Occipital lobe (tissue), 3 donors: ENCODE measurements at places on chromosomes 1 and 21. TPM values are rescaled to one million over a fixed set of nuclear protein-coding genes. Genes with fewer than 3 reads are reported as not detected.

DNA sequence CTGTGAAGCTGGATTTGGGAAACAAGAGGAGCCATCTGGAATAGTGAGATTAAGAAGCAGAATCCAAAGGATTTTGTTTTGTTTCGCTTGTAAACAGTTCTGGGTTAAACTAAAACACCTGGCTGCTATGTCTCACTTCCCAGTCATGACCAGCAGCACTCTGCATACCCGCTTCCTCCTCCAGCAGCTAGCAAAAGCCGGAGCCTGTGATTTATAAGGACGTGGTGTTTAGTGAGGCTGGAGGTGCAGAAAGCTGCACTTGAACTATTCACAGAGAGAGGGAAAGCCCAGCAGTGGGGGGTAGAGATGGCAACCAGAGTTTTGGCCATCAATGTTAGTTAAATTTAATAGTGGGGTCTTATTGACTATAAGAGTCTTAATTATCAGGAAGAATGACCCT, 240.2 kb downstream of the AJAP1 start:
- no peak for DNase-seq

DNA sequence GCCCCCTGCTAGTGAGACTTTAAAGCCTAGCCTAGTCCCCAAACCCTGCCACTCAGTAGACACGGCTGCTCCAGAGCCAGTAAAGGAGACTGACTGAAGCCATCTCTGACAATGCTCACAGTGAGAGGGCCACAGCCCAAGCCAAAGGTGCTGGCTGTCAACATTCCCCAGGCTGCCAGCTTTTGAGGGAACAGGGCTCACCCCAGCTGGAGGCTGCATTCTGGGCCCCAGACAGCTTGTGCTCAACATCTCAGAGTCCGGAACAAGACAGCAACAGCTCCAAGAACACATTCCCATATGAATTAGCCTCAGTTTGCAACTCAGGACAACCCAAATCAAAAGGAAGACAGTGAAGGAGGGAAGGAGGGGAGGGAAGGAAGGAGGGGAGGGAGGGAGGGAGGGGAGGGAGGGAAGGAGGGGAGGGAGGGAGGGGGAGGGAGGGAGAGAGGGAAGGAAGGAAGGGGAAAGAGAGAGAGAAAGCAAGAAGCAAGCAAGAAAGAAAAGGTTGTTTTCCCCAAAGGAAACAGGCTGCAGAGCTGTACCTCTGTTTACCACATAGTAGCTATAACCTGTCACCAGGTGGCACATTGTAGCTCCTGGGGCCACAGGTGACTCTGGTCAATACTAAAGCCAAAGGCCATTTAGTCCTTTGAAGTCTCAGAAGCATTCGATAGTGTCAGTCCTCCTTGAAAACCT, 5.4 kb downstream of the ARTN start:
- no peak for DNase-seq

DNA sequence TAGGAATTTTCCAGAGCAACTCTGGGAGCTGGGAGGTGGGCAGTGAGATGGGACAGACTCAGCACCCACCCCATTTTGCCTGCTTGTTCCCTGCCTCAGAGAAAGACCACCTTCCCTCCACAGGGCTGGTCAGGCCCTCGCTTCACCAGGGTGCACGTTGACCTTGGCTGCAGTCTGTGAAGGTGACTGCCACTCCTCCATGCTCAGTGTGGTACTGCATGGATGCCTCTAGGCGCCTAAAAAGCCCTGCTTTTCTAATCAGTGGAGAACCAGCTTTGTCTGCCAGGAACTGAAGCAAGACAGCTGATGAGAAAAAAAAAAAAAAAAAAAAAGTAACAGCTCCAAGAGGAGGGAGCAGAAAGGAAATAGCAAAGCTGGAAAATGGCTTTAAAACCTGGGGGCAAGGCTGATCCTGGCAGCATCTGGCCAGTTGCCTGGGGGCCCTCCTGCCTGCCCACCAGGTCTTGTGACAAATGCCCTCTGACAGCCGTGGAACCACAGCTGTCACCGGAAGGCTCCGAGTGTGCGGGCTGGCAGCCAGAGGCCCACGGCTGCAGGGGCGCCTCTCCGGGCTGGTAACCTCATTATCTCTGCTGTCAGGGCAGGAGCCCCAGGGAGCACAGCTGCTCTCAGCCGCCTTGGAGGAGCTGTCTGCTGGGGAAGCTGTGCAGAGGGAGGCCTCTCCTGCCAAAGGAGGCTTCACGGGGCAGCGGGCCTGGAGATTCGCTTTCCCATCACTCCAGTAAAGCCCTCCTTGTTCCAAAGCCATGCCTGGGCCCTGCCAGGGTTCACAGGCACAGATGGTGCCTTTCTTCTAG, 13.7 kb downstream of the KIAA1614 start:
- DNase-seq: peak; percentile 55

DNA sequence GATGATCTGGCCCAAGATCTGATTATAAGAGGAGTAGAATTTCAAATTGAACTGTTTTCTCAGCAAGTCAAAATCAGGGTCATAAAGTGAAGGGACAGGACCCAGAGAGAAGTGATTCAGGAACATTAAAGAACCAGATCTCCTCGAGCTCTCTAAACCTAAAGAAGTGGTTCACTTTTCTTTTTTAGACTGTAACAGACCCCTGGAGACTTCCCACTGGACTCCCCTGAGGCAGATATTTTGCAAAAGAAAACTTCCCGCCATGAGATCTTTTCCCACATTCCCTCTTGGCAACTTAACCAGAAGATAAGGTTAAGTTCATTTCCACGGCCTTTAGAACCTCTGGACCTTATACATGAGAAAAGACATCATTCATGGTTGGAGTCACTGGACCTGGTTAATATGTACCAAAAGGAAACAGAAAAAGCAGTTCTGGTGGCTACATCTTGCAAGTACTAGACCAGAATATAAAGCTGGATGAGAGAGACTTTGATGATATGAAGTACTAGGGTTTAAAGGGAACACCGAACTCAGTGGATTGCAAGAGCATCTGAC, 1061.4 kb downstream of the MRPL39 start:
- DNase-seq: no peak

DNA sequence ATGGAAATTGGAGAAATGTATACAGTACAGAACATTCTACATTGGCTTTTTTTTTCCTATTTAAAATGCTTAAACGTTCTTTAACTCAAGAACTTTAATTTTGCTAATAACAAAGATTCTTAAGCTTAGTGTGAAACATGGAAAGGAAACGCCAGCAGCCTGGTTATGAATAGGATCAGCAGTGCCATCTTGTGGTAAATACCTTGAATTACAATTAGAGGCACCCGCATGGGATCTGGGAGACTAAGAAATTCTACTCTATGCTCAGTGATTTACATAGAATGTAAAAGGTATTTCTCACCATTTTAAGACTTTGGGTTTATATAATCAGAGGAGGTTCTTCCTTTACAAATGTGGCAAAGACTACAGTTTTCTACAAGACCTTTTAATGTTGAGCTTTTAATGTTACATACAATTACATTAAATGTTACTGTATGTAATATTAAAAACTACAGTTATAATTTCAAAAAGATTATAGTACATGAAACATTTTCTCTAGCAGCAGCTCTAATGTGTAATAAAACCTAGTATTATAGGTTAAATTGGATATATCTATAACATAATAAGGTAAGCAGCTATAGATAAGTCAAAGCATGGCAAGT, 32.1 kb upstream of the APOBEC4 start:
- no peak for DNase-seq

DNA sequence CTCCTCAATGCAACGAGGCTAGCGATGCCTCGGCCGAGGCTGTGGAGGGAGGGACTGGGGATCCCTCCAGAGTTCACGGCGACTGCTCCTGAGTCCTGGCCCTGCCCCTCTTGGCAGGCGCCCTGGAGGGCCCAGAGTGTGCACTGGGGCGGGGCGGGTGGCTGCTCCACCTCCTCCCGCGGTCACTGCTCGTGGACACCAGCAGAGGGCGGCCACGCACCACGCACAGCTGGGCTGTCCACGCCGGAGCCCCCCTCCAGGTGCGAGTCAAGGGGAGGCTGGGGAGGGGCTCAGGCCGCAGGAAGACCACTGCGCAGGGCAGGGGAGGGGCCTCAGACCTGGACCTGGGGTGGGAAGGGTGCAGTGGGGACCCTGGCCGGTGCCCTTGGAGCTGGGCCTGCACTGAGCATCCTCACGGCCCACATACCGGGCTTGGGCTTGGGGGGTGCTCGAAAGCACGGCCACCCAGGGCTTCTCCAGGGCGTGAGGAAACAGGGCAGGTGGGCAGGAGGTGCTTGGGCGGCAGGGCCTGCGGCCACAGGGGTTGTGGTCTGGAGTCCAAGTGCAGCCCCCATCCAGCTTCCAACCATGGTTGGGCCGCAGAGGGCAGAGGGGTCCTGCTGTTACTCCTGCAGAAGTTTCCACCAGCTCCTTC, 20.6 kb upstream of the TTC34 start:
- no peak for DNase-seq

Gene LCE3D
- total RNA-seq: not detected

Gene THEM5
- total RNA-seq: not detected
